ENCODE measurements at places on chromosomes 11 and 22.

DNA sequence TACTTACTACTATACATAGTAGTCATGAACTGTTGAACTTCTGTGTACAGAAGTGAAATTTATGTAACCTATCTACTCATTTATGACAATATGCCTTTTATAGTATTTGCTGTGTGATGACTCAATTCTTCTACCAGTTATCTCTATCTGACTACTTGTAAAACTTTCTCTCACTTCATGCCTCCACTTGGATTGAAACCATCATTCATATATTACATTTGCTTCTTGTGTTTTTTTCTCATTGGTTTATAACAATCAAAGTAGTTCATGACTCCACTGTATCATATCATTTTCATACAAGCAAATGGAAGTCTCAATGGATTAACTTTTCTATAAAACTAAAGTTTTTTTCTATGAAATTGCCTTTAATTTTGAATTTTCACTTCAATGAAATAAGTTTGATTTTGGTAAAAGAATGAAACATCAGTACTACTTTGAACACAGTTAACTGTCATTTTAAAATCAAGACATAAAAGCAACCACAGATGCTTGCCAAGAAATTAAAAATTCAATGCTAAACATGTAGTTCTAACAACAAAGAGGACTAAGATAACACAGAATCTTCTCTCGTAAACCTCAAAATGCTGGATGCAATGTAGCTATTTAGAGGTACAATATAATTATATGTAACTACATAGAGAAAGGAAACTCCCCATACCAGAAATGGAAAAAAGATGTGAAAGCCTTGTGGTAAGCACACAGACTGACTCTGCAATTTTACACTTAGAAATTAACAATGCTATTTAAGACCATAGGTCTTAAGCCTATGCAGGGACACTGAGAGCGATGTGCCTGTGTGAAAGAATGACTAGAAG, 27.6 kb upstream of the EXPH5 start:
- peak; percentile 50 for DNase-seq

DNA sequence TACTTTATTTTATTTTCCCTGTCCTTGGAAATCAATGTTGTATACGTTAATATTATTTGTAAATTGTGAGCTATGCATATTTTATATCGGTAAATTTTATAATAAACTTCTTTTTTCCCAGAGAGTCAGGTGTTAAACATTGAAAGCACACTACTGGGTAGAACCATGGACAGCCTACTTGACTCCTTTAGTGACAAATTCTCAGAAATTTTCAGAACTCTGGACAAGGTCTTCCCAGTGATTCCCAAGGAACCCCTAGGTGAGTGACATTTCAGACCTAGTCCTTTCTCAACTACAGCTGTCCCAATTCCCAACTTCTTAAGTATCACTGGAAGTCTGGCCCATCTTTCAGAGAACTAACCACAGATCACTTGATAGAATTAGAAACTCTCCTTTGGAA, 107.2 kb downstream of the RCN1 start:
- DNase-seq, result no peak

- DNase-seq, result no peak
Measured at GRCh38 chr11:65589444-65590239, 6.0 kb downstream of the KCNK7 start.

DNA sequence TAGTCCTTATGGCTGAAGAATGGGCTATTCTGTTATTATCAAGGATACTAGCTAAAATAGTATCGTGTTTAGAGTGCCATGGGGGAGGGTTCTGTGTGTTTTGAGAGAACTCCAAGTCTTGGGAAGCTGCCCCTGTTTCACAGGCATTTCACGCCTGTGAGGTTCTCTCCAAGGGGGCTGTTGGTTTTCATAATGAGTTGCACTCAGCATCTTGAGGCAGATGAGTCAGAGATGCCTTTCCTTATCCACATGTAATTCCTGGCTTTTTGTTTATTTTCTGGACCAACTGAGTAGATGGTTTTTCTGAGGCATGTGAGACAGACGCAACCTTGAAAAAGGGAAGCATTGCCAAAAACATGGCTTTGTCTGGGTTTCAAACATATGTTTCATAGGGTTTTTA, 203.7 kb downstream of the ARHGAP42 start:
- peak; percentile 97 for DNase-seq

GRCh38 chr22:48279461-48279756, 1517.0 kb downstream of the TBC1D22A start:
- no peak for DNase-seq

All from fibroblast of villous mesenchyme (primary cell).